ENCODE measurements at places on chromosomes 3 and 15.

- no peak for DNase-seq
Measured at GRCh38 chr15:99174567-99175395, 69.9 kb downstream of the SYNM start.

DNA sequence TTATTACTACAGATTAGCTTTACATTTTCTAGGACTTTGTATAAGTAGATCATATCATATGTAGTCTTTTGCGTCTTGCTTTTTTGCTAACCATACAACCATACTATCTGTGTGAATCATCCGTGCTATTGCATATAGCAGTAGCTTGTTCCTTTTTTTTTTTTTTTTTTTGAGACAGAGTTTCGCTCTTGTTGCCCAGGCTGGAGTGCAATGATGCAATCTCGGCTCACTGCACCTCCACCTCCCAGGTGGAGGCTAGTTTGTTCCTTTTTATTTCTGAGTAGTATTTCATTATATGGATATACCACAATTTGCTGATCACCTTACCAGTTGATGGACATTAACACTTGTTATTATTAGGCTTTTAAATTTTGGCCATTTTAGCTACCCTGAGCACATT, 54.5 kb upstream of the TBL1XR1 start:
- no peak for DNase-seq

DNA sequence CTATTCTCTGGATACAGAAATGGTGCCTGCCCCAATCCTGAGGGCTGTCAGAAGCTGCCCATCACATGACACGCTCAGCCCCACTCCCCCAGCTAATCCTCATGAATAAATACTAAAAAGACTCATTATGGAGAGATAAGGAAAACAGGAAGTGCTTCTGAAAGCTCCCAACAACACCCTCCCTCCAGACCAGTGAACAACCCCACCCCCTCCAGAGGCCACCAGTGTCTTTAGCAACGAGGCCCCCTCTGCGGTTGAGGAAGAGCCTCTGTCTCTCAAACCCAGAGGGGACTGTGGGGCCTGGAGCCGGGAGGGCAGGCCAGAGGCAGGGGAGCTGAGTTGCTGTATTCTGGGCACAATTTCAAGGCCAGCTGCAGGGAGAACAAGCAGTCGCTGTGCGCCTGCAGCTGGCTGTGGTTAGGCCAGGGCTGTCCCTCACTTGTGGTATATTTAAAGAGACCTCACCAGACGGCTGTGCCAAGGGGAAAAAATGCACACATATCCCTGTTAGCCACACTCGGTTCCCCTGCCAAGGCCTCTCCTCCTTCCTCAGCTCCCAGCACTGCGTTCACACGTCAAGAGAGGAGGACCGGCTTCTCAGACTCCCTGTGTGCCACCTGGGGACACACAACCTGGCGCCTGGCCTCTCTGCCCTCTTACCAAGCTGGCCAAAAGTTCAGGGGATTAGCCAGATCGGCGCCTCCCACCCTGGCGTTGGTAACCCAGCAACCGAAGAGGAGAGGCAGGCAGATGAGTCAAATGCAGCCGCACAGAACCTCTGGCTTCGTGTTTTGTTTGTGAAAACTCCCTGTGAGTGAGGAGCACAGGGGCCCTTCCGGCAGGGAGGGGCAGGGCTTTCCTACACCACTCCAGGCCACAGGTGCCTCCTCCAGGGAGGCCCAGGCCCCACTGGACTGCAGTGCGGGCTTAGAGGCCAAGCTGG, 101.2 kb upstream of the ETV5 start:
- DNase-seq = peak; percentile 26

DNA sequence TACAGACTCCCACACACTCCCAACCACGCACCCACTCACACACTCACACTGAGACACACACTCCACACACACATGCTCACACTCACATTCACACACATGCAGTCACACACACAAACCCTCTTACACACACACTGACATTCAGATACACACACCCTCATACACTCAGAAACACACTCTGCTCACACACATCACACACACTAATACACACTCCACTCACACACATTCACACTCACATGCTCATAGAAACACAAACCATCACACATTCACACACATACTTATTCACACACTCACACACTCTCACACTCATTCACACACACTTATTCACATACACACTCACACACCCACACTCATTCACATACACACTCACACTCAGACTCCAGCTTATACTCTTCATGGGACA, 509.3 kb downstream of the OCA2 start:
- DNase-seq = no peak

- DNase-seq = no peak
Measured at GRCh38 chr15:45635191-45635638, 386 bp downstream of the SQOR start.

DNA sequence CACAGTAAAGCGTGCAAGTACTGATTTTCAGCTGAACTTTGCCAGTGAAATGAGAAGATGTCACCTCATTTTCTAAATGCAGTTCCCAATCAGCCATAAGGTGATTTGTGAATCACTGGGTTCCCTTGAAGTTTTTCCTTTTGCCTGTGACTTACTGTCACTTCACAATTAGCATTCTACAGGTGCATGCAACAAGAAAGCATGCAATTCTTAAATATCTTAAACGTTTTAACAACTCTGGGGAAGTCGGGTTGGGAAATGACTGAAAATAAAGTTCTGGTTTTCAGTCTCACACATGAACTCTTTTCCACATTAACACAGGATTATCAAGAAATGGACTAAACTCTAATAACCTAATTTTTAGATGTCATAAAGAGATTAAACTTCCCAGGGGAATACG, 5.2 kb downstream of the GSK3B start:
- DNase-seq = no peak

DNA sequence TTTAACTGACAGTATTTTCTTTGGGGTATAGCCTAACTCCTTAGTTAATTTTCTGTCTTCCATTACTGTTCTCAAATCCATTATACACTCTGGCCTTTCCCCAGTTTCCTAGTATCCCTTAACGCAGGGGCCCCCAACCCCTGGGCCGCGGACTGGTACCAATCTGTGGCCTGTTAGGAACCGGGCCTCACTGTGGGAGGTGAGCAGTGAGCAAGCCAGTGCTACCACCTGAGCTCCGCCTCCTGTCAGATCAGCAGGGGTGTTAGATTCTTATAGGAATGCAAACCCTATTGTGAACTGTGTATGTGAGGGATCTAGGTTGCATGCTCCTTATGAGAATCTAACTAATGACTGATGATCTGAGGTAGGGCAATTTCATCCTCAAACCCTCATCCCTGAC, 75.1 kb downstream of the DOCK3 start:
- DNase-seq = no peak

GRCh38 chr15:92643849-92644815, 11.4 kb downstream of the FAM174B start:
- DNase-seq = no peak

GRCh38 chr3:180469149-180469548, 132.8 kb upstream of the TTC14 start:
- no peak for DNase-seq

DNA sequence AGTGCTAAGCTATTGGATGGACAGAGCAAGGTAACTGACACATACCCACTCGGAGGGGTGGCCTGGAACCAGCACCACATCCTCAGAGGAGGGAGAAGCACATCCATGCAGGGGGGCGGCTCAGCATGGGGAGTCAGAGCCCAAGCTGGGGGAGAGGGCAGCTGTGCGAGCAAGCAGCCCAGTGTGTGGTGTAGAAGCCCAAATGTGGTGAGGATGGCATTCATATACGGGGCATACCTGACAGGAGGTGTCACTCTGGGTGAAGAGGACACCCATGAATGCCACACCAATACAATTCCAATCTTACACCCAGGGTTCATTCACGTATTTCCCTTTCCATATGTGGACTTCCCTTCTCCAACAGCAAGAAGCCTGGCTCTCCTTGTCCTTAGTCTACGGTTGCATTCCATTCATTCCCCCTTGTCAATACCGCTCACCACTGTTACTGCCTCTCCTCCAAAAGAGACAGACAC, 58.7 kb upstream of the ACAN start:
- no peak for DNase-seq

DNA sequence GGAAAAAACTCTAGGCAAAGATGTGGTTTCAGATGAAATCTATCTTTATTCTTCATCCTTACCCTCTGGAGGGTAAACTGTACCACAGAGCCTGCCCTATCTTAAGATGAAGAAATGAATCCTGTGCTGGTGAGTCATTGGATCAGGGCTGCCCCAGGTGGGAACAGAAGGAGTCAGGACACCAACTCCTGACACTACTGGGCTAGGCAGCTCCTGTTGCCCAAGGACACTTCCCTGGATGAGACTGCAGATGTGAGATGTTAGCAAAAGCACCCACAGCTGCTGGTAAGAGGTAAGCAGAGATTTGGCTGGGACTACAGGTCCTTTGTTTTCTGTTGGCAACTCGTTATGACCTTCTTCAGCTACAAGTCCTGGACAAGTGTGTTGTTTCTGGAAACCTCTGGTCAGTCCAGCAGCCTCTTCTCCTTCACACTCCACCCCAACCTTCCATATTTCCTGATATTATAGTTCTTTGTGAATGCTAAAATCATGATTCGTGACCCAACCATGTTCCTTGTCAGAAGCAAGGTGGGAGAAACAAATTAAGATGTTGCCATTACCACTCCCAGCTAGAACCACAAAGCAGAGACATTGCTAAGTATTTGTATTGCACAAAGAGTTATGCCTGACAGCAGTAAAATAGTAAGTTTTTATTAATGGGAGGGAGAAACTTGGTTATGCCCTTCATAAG, 104.2 kb upstream of the TGFBR2 start:
- no peak for DNase-seq

GRCh38 chr3:134486577-134487041, 752 bp downstream of the CEP63 start:
- no peak for DNase-seq

DNA sequence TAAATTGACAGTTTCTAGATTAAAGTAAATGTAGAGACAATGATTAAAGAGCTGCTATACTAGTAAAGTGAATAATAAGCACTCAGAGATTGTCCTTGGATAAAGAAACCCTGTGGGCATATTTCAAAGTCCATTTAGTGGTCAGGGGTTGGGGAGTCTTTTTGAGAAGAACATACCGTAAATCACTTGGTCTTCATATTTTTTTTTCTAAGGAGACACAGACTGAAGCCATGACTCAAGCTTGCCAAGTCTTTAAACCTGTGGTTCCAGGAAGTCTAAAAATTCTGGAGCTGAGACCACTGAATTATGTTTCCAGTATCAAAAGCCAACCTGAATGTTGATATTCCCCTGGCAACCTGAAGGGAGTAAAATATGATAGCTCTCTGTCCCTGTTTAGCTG, 171.0 kb downstream of the TPRG1 start:
- no peak for DNase-seq

DNA sequence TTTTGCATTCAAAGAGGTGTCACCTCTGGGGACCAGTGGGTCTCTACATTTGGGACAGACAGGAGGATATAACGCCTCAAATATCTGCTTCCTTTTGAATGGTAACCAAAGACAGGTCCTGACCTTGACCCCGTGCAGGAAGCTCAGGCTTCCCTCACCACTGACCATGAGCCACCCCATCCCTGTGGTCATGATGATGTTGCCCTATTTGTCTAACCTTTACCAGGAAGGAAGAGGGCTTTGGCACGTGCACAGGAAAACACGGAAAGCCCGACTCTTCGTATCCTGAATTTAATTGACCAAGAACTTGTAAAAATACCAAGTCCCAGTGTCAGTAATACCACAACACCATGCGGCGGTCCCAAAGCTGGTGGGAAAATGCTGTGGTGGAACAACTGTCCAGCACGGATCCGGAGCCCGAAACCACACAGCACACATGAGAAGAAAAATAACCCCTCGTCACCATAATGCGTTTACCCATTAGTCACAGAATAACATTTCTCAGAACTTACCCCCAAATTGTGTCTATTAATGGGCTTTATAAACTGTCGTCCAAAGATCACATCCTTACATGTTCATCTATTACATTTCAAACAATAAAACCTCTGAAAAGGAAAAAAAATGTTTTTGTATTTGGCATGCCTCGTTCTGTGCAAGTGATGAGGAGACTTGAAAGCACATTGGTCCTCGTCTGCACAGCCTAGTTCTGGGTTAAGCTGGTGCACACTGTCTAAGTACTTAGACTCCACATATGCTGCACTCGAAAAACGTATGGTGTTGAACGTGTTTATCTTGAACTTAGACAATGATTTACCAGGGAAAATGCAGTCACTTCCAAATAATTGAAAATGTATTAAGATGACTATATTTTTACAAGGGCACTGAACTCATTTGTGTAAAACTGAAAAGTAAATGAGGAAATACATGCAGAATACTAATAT, 118.9 kb upstream of the IGF1R start:
- DNase-seq = no peak

DNA sequence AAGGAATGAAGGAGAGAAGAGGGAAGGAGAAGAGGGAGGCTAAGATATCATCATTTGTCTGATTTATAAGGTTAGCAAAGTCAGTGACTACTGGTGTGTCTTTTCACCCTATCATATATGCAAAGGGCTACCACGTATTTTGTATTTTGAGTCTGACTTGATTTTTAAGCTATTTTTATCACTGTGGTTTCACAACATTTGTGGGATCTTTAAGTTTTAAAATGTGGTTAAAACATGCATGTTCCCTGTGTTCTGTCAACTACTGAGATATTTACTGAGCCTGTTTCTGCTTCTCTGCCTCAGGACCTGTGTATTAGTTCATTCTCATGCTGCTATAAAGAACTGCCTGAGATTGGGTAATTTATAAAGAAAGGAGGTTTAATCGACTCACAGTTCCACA, 22.5 kb upstream of the SPTSSB start:
- no peak for DNase-seq
